ENCODE measurements at places on chromosomes 3 and 15. TPM values are rescaled to one million over a fixed set of nuclear protein-coding genes. Genes with fewer than 3 reads are reported as not detected.

DNA sequence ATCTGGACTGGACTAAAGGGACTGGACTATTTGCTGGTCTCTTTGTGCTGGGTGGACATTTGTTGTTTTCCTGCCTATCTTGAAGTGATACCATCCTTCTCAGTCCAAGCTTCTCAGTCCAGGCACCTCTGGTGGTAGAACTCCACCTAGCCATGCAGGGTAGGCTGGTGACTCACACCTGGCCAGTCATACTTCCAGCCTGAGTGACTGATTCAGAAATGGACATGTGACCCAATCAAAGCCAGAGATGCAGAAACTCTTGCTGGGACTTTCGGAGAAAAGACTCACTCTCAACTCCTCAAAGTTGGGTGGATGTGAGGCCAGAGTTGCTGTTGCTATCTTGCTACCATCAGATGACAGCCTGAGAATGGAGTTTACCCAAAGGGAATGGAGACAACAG is 5.6 kb upstream of the ASB14 start:
- peak; percentile 78 for DNase-seq

DNA sequence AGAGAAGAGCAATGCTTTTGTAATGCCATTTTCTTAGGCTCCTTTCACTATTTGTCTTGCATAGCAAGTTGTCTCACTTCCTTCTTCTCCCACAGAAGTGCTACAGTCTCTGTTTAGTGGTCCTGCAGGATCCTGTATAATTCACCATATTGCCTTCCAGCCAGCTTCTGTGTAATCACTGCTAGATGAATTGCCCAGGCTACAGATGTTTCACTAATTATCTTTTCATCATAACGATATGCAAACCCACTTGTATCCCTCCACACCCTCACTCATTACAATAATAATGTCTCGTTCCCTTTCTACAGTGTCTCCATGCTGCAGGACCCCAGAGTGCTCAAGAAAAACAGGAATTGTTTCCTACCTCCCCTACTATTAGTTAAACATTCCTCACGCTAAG is 402.9 kb downstream of the TBL1XR1 start:
- no peak for DNase-seq

DNA sequence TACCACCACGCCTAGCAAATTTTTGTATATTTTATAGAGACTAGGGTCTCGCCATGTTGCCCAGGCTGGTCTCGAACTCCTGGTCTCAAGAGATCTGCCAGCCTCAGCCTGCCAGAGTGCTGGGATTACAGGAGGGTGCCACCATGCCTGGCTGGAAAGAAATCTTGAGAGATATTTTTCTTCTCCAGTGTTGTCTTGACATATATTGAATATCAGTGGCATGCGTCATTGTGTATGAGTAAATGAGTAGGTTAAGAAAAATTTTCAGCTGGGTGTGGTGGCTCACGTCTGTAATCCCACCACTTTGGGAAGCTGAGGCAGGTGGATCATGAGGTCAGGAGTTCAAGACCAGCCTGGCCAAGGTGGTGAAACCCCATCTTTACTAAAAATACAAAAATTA is 3.5 kb upstream of the PIF1 start:
- DNase-seq: peak; percentile 42

GRCh38 chr3:73018298-73018697 is 21.7 kb downstream of the PPP4R2 start:
- DNase-seq: no peak

GRCh38 chr3:100209169-100209568 is 51.6 kb upstream of the TBC1D23 start:
- DNase-seq: no peak

- DNase-seq: peak; percentile 30
Observed at GRCh38 chr15:53193149-53193548, 403.0 kb upstream of the ONECUT1 start.

DNA sequence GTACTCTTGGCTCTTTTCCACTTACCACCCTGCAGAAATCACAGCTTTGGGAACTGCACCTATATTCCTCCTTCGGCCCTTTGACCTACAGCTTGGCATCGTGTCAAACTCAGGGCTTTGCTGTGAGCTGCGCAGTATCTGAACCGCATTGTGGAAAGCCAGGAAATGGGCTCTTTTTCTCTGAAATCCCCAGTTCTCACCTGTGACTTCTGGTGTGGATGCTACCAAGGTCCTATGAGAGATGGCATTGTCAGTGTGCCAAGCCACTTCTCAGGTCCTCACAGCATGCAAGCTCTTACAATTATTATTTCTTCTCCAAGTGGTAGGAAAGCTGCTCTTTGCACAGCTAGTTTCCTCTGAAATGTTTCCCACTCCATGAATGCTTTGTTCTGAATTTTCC is 450.6 kb upstream of the TBL1XR1 start:
- DNase-seq: no peak

DNA sequence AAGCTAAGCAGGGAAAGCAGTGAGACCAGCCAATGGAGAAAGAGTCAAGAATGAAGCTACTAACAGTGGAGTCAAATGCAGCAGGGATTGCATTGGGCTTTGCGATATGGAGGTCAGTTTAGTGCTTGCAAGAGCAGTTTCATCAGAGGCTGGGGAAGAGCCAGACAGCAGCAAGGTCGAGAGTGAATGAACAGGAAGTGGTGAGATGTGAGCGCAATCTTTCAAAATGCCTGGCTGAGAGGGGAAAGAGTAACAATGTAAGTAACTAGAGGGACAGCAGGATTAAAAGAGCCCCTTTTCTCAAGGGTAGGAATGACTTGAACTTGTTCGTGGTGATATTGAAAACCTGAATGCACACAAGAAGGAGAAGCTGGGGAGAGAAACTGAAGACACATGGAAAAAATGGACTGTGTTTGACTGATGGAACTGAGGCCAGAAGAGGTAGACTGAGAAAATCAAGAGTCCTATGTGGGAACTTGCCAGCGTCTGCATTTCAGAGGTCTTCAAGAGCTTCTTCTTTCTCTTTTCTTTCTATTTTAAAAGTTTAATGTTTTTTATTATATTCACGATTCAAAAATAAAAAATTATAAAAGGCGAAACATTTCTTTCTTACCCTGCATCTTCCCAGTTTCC is 30.6 kb upstream of the GPR160 start:
- peak; percentile 47 for DNase-seq

DNA sequence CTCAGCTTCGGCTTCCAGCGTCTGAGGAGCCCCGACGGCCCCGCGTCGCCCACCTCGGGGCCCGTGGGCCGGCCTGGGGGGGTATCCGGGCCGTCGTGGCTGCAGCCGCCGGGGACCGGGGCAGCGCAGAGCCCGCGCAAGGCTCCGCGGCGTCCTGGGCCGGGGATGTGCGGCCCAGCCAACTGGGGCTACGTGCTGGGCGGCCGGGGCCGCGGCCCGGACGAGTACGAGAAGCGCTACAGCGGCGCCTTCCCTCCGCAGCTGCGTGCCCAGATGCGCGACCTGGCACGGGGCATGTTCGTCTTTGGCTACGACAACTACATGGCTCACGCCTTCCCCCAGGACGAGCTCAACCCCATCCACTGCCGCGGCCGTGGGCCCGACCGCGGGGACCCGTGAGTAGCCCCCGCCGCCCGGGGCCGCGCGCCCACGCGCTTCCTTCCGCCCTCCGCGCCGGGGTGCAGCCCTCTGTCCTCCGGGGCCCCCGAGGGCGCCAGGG is 462 bp downstream of the EDEM1 start:
- peak; percentile 30 for DNase-seq

DNA sequence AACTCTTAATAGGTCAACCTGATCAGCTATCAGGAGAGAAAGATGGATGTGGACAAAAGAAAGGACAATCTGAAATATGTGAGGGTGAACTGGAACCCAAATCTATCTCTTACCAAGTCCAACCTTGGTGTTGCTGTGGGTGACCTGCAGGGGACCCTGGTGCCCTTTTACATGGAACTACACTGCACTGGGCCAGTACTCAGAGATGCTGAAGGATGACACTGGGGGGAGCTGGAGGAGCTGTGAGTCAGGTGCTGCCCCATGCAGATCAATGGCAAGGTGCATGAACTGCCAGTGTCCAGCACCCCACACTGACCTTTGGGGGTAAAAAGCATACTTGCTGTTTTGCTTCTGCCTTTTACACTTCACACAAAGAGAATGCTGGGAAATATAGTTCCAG is 55.6 kb upstream of the TBC1D5 start:
- DNase-seq: peak; percentile 12

DNA sequence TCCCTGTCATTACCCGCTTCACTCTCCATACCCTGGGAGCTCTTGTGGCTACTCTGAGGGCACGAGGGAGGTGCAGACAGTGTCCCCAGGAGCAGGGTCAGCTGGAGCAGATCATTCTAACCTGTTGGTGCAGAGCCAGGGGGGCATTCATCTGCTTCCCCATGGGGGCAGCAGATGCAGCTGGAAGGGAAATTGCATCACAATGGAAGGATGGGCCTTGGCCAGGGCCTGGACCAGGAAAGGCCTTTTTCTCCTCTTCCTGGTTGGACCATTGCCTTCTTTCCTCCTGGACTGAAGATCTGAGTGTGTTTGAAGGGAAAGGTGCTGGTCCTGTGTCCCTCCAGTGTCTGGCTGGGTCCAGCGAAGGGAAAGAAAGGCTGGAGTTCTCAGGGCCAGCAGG is 55.7 kb downstream of the EPHB1 start:
- no peak for DNase-seq

DNA sequence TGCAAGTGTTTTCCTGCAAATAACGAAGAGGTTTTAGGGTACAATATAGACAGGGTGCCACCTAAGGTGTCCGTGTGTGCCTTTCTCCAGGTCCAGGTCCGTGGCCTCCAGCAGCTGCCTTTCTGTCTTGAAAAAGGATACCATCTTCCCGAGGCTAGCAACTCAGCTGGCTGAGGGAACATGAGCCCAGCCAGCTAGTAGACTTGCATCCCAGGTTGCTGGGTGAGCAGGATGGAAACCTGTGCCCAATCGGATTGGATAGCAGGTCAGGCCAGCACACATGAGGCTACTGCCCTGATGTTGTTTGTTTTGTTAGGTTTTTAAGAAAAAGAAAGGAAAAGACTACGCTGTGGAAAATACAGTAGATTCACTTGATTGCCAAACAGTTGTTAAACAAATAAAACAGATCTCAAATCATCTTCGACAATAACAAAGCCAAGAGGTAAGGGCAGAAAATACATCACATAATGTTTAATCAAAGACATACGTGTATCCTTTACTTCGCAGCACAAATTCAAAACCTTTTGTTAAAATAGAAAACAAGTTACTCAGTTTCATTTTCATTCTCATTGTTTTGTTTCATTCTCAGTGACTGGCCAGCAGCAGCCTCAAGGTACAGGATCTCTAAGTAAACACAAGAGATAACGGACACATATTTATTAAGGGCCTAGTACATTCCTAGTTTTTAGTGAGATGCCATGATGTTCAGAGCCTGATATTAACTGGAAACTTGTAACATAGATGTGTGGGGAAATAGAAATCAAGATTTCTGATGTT is 661.2 kb upstream of the NR2F2 start:
- DNase-seq: peak; percentile 36

GRCh38 chr3:196800742-196801434 is 61.2 kb downstream of the PAK2 start:
- no peak for DNase-seq

DNA sequence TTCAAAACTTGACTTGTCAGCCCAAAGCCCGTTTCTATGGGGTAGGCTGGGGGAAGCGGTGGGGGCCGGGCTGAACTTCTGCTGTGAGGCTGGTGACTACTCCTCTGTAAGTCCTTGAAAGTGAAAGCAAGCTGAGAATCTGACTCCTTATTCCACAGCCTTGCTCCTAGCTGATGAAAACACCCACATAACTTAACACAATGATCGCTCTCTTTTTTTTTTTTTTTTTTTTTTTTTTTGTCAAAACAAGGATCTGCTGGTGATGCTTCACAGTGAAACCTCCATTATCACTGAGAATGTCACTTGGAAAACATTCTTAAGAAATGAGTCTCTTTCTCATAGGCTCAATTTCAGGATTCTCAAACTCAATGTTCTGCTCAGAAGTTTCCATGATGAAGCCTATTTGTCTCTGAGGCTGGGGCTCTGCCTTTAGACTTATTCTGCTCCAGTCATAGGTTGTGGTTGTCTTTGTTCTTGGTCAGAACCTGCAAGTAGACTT is 31.4 kb upstream of the TKT start:
- no peak for DNase-seq

DNA sequence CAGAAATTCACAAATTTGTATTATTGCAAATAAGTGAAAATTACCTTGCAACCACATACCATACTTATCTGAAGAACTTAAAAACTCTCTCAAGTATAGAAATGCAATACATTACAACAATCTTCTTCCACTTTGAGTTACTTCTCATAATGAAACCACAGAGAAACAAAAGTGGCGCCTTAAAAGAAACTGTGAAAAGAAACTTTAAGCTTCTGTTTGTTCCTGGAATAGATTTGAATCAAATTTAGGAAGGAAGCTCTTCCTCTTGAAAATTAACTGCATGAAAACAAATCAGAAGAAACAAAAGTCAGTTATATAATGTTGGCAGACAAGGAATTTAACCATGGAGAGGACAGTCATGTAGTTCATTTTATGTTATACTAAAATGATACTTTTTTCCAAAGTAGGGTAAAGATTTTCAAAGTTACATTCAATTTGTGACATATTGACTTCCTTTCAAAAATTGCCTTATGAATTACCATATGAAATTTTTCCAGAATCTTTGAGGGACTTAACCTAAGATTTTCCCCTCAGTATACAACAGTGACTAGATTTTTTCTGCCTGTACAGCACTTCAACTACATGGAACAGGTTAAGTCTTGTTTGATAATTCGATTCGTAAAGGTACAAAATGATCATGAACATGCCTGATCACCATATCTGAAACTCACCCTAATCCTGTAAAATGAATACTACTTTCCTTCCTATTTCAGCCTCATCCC is 57.6 kb upstream of the TNFSF10 start:
- no peak for DNase-seq

DNA sequence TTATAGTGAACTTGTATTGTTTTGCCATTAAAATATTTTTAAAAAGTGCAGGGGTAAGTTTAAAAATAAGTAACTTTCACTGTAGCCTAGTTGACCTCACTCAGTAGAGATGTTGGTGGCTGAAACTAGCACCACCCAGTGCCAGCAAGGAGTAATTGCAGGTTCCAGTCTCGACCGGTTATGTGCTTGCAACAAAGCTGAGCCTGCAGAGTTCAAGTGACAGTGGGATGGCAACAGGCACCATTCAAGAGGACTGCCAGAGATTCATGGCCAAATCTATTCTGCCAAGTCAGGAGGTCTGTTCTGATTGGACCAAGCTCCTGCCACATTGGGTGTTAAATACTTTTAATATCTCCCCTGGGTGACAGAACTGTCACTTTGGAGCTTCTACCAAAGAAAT is 2.7 kb downstream of the ADAMTS7 start:
- no peak for DNase-seq

- DNase-seq: no peak
Observed at GRCh38 chr3:176247191-176247590, 950.1 kb downstream of the TBL1XR1 start.

- no peak for DNase-seq
Observed at GRCh38 chr3:130457671-130458070, 59.3 kb upstream of the COL6A6 start.

GRCh38 chr3:192494174-192494573 is 233.2 kb downstream of the FGF12 start:
- peak; percentile 10 for DNase-seq

GRCh38 chr3:81650187-81650586 is 111.3 kb downstream of the GBE1 start:
- DNase-seq: no peak

The IL5RA gene
- total RNA-seq: not detected

The LARP6 gene
- 28.2 TPM for total RNA-seq

The GATA2 gene
- 36.3 TPM for total RNA-seq

The RNU5B-1 gene
- total RNA-seq: not detected

The DENND6A gene
- total RNA-seq: 10.0 TPM

The TRAIP gene
- 6.5 TPM for total RNA-seq

Data from M059J (cell line).